Foreskin keratinocyte (primary cell): ENCODE measurements at places on chromosomes 11 and 22. TPM values are rescaled to one million over a fixed set of nuclear protein-coding genes. Genes with fewer than 3 reads are reported as not detected.

PANX2 gene
- total RNA-seq = 0.53 and 1.0 TPM in 2 replicates

DNA sequence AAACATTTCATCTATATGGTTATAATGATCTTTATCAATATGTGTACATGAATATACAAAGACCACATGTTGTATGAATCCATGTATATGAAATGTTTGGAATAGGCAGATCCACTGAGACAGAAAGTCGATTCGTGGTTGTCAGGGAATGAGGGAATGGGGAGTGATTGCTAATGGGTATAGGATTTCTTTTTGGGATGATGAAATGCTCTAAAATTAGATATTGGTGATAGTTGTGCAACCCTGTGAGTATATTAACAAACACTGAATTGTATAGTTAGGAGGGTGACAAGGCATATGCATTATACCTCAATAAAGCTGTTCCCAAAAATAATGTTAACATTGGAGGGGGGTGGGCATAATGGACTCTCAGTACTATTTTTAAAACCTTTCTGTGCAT is 5.0 kb upstream of the PTPMT1 start:
- DNase-seq = no peak

DNA sequence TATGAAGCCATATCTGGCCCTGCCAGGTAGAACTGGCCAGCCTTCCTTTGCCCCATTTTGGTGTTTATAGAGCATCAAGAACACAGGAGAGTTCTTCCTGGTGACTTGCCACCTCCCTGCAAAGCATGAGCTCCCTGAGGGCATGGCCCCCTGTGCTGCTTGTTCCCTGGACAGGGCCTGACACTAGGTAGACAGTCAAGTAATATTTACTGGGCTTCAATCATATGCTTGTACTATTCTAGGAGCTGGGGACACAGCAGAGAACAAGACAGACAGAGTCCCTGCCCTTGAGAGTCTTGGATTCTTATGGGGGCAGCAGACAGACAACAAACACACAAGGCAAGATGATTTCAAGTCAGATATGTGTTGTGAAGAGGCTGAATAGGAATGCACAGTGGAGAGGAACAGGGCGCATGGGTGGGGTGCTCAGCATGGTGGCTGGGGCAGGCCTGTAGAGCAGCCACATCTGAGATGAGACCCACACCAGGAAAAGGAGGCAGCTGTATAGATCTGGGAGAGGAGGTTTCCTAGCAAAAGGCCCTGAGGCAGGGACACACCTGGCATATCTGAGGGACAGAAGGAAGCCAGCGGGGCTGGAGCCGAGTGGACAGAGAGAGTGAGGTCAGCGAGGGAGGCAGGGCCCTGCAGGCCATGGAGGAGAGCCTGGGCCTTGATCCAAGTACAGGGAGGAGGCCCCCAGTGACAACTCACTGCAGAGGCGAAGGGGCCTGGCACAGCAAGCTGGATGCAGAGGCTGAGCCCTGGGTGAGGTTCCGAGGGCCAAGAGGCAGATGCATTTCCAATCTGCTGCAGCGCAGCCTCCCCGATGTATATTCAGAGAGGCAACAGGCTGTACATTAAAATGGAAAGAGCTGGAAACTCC is 10.2 kb upstream of the CBX6 start:
- no peak for DNase-seq

DNA sequence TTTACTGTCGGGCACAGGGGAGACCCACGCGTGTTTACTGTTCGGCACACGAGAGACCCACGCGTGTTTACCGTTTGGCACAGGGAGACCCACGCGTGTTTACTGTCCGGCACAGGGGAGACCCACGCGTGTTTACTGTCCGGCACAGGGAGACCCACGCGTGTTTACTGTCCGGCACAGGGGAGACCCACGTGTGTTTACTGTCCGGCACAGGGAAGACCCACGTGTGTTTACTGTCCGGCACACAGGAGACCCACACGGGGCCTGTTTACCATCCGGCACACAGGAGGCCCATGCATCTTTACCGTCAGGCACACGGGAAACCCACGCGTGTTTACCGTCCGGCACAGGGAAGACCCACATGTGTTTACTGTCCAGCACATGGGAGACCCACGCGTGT is 525.1 kb downstream of the BRD1 start:
- DNase-seq = no peak
